ENCODE measurements at places on chromosomes 12 and 14.

DNA sequence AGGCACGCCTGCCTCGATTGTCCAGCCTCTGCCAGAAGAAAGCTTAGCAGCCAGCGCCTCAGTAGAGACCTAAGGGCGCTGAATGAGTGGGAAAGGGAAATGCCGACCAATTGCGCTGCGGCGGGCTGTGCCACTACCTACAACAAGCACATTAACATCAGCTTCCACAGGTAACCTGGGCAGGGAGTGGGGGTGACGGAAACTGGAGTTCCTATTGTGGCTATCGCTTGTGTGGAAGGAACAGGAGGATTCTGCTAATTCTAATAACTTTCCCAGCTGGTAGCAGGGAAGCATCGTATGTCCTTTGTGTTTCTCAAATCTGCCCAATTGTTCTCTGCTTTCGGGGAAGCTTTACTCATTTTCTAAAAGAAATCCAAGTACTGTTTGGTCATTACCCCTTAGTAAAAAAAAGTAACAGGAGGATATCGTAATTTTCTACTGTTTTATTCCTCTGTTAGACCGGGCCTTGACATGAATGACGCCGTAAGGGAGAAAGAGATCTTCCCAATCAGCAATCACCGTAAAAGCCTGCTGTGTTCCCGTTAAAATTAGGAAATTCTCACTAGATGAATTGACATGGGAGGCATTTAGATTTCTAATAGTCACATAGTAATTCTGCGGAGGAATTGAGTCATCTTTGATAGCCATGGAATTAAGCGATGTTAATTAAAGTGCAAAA is 449 bp downstream of the THAP2 start:
- no peak for DNase-seq

- no peak for DNase-seq
Measured at GRCh38 chr14:80425686-80426085, 214.4 kb upstream of the DIO2 start.

DNA sequence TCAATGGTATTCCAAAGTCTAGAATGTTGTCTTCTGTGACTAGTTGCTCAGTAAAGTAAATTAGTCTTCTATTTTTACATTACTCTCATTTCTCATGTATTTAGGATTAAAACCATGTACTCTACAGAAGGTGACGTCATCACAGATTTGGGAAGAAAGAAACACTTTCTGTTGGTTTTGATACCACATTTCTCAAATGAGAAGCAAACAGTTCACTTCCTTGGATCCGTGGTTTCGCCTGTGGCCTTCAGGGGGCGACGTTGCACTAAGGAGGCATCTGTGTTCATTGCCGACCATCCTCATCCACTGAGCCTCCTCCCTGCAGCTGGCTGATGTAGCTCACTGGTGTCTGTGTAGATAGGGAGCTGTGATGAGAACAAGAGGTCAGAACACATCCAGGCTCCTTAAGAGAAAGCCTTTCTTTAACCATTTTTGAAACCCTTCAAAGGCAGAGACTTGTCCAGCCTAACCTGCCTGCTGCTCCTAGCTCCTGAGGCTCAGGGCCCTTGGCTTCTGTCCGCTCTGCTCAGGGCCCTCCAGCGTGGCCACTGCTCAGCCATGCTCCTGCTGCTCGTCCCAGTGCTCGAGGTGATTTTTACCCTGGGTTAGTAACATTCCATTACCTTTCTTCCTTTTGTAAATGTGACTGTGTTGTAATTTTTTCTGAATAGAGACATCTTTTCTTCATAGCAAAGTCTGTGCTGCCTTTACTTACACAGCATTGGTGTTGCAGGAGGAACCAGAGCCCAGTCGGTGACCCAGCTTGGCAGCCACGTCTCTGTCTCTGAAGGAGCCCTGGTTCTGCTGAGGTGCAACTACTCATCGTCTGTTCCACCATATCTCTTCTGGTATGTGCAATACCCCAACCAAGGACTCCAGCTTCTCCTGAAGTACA is 220.6 kb upstream of the OR4E1 start:
- no peak for DNase-seq

GRCh38 chr14:94117856-94118255 is 7.3 kb downstream of the IFI27 start:
- DNase-seq: no peak

GRCh38 chr12:55765736-55766290 is 22.9 kb downstream of the GDF11 start:
- DNase-seq: no peak

- DNase-seq: no peak
Measured at GRCh38 chr12:132469423-132469822, 20.5 kb upstream of the FBRSL1 start.

DNA sequence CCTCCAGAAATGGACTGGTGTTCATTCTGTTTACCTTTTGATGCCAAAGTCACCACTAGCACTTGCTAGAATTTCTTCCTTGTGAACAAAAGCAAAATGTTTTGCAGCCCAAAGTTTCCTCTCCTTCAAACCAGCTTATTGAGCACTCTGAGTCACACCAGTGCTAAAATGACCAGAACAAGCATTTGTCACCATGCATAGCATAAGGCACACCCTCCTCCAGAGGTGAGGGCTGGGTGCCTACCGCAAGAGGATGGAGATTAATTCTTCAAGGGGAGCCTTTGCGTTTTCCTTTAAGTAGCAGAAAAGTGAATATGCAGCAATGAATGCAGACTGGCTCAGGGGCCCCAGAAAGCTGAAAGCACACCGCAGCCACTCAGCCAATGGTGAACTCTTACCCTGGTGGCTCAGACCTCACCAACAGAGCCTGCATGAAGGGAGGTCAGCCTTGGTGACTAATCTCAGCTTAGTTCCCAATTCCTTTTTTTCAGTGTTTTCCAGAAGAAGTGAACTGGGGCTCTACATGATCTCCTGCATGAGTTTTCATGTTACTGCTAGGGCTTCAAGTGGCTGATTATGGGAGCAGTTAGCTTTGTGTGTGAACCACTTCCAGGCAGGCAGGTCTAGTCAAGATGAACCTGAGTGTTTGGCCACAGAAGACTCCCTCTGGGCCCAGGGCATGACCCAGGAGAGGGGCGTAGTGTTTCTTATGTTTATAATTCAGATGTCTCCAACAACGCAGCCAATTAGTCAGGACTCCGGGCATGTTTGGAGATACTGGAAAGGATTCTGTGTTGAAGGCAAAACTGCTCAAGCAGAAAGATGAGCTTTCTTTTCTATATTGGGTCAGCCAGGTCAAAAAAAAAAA is 96.3 kb downstream of the PAX9 start:
- no peak for DNase-seq

DNA sequence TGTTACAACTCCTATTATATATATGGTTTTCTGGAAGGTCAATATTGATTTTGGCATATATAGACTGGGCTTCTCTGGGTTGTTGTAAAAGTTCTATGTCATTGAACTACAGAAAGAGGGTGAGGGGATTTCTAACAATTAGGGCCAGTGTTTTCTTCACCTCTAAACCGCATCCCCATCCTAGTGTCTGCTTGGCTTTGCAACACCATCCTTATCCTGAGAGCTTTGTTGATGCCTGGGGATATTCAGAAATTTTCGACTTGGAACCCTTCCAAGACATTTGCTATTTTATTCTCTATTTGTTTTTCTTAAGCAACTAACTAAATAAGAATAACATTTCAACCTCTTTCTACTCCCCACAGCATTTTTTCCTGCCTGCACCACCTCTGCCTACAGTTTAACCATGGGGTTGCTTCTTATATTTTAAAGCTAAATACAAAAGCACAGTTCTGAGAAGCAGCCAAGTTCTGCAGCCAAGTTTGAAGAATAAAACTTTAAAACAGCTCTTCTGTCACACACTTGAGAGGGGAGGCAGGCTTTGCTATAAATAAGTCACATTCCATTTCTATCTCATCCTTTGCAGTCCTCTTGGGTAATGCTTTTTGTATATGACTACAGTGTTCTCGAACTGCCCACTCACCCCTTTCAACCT is 53.4 kb downstream of the RGS6 start:
- DNase-seq: no peak

DNA sequence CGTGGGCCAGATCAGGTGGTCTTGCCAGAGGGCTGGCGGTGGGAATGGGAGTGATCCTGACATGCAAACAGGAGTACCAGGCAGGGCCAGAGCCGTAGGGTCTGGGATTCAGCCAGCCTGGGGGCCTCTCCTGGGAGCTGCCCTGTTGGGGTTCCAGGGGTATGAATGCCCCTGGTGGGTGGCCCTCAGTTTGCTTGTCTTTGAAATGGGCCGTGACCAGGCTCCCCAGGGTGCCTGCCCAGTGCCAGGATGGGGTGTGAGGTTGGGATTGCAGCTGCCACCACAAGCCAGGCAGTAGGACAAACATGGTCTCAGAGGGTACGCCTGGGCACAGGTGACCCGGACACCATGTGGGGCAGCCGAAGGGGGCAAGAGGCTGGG is 168.8 kb downstream of the KIF26A start:
- no peak for DNase-seq

DNA sequence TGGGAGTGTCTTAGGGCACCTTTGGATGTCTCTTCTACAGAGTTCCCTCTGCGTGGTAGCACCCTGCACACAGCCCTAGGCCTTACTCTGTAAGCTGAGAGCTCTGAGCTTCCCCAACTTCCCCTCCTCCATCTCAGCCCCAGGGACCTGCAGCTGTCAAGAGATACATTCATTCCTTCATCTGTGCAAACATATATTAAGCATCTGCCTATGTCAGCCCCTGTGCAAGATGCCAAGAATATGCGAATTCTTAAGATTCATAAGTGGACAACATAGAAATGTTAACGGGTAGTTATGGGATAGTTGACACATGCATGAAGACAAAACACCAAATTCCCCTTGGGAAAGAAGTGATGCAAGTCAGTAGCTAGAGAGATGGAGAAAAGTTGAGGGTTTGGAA is 190.8 kb downstream of the SLC41A2 start:
- no peak for DNase-seq

GRCh38 chr12:96020314-96021003 is 14.9 kb downstream of the LTA4H start:
- DNase-seq: no peak

- no peak for DNase-seq
Measured at GRCh38 chr14:69105326-69105725, 47.6 kb downstream of the DCAF5 start.

DNA sequence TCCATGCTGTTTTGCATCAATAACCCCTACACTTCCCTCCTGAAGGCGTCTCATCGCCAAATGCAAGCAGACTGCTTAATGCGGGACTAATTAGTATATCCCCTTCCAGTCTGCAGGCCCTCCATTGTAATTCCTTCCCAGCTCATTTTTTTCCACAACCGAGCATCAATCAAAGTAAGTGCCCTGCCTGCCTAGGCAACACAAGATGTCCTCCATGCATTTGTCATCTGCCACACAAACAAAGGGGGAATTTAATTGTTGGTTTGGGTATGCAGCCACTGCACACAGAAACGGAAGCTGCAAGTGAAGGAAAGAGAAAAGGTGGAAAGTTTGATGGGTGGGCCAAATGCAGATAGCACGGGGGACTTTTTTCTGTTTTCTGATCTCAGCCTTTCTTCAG is 168.0 kb downstream of the EGLN3 start:
- no peak for DNase-seq

GRCh38 chr12:93170928-93171327 is 206.8 kb upstream of the NUDT4 start:
- no peak for DNase-seq

DNA sequence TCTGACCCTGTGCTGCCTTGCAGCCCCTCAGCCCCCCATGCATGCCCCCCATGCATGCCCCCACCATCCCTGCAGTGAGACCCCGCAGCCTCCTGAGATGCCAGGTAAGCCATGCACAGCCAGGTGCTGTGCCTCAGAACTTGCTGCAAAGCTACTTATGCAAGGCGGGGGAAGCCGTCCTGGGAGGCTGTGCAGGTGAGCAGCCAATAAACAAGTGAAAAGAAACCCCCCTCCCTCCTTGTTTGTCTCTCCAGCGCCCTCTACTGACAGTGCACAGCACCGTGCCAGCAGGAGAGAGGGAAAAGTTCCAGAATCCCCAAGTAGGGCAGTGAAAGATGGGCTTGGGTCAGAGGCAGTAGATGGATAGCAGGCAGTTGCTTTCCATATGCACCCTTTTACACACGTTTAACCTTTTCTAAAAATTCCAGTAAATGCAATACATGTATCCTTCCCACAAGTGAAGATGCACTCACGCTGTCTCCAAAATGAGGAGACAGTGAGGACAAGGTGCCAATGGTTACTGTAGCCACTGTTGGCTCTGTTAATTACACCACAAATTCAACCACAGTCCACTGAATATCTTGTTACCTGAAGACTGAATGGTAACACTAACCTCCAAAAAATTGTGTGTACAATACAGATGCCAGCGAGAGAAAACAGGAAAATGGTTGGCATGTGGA is 18.0 kb downstream of the TNFAIP2 start:
- DNase-seq: no peak

- DNase-seq: no peak
Measured at GRCh38 chr12:56271031-56271430, 4.3 kb downstream of the COQ10A start.

DNA sequence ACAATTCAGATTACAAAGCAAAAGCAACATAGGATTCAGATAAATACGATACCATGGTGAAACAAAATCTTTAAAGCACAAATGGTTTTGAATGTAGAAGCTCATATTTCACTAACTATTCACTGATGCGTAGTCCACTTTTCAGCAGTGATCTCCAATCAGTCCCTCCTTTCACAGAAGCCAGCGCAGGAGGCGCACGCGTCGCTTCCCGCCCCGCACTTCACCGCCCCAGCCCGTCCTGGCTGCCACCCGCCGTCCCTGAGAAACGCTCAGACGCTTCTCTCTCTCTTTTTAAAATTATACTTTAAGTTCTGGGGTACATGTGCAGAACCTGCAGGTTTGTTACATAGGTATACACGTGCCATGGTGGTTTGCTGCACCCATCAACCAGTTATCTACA is 19.8 kb upstream of the CHFR start:
- no peak for DNase-seq

DNA sequence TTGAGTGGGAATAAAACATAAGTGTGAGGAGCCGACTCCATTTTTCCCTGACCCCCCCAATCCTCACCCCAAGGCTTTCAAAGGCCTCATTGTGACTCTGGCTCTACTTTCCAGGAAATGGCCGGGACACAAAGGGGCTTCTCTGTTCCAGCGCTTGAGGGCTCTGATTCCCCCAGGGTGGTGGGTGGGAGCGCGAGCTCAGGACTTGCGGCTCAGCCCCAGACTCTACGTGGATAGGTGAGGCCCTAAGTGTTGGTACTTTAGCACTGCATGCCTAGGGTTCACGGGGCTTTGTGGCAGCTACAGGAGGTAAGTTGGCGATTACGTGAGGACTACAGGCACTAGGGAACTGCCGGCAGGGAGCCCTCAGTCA is 553 bp downstream of the CNPY2 start:
- no peak for DNase-seq

GRCh38 chr14:99564256-99564925 is 39.6 kb downstream of the CCDC85C start:
- no peak for DNase-seq

DNA sequence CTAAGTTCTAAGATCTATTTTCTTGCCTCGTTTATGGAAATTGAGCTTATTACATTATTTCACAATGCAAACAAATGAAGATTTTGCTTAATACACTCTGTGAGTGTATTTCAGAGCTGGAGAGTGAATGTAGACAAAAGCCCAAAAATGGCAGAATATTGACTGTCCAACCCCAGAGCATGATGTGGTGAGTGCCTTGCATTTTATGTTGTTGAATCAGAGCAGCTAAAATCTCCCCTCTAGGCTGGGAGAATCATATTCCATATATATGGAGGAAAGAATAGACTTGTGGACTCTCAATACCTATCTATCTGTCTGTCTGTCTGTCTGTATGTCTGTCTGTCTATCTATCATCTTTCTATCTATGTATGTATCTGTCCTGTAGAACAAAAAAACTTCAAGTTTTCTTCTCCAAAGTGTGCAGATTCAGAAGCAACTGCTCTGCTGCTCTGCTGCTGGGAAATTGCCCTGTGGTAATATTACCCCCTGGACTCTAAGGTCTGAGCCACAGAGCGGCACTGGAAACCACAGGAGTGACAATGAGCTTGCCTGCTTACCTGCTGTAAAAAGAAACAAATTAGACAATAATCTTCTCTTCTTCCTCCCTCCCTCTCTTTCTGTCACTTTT is 209.4 kb upstream of the PRICKLE1 start:
- no peak for DNase-seq
